ENCODE measurements at places on chromosomes 1 and 21.

DNA sequence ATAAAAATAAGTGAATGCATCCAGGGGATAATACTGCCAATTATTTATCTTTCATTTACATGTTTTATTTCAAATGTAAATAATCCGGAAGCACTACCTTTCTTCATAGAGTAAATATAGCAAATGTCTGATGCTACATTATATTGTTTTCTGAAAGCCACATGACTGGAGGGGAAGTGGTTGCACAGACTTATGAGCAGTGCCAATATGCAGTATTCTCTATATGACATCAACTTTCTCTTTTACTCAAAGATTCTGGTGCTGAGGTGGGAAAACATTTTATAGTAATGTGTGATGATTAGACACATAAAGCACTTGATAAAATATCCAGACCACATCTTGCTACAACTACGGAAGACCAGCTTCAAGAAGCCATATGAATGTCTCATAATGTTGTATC lies 314.7 kb downstream of the NEGR1 start:
- DNase-seq = no peak

DNA sequence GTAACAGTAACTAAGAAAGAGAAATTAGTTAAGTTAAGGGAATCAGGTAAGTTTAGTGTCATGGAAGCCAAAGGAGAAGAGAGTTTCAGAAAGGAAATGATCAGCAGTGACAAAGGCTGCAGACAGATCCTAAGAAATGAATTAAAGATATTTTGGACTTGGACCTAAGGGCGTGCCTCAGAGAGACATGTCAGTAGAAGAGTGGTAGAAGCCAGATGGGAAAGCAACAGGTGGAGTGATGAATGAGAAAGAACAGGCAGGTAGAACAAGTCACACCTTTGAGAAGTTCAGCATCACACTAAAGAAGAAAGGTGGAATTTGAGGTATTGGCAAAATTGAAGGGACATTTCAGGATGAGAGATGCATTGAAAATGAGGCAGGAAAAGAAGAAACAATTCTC lies 1.4 kb upstream of the C4BPA start:
- no peak for DNase-seq

- DNase-seq = no peak
Measured at GRCh38 chr1:154873321-154873950, 3.4 kb upstream of the KCNN3 start.

DNA sequence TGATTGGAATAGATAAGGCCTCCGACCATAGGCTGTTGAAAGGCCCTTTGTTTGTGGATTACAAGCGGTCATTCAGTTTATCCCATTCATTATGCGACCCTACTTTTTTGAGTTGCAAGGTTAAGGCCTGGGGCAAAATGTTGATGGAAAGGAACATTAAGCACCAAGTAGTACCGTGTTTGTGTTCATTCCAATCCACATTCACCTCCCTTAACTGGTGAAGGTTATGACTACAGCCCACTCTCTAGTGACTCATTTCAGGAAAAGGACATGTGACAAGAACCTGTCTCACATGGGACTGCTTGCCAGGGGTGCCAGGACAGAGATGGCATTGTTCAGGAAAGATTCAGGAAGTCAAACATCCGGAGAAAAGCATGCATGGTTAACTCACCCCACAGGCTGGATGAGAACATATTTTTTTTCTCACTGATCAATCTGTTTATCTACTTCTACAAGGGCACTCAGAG lies 81.6 kb downstream of the CD58 start:
- peak; percentile 81 for DNase-seq

DNA sequence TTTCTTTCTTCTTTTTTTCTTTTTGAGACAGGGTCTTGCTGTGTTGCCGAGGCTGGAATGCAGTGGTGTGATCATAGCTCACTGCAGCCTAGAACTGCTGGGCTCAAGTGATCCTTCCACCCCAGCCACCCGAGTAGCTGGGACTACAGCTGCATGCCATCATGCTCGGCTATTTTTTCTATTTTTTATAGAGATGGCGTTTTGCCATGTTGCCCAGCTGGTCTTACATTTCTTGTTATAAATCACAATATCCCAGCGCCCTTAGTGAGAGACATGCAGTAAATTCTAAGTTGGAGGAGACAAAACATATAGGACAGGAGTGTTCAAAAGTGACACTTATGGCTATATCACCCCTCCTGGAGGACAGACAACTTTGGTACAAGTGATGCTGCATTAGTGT lies 31.3 kb upstream of the ACTN2 start:
- no peak for DNase-seq

GRCh38 chr1:231091831-231092301 lies 51.8 kb upstream of the FAM89A start:
- peak; percentile 36 for DNase-seq

- no peak for DNase-seq
Measured at GRCh38 chr1:19074361-19074901, 118.0 kb upstream of the IFFO2 start.

GRCh38 chr1:180197231-180197630 lies 32.8 kb upstream of the LHX4 start:
- no peak for DNase-seq

DNA sequence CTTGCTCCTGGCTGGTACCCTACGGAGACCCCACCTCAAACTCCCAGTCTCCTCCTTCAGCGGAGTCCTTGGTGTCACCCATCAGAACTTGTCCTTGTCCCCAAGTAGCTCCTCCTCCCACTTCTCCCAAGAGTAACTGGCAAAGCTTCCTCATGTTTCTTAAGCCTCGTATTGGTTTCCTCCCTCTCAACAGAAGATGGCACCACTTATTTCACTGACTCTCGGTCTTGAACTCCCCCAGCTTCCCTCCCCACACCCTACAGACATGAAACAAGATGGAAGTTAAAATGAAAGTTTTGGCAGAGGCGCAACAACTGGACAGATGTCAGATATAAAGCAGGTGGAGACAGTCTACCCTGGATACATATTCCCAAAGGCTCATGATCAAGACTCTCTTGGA lies 13.4 kb downstream of the RAB7B start:
- no peak for DNase-seq

- no peak for DNase-seq
Measured at GRCh38 chr1:230144758-230145504, 77.9 kb downstream of the GALNT2 start.

GRCh38 chr1:158998781-158999161 lies 10.9 kb upstream of the IFI16 start:
- peak; percentile 51 for DNase-seq

DNA sequence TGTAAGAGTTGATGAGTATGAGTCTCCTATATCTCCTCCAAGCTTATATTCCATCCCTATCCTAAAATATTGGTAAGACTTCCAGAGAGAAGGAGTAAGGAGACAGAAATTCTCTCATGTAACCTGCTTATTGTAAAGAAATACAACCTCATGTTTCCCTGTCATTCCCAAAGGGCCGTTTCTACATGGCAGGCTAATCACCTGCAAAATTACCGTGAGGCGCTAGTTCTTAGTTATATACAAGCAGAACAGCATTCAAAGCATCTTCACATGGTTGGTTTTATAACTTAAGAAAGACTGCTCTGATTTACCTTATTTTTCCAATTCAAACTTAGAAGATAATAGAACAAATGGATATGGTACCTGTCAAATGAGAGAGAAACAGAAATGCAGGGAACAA lies 42.9 kb downstream of the DAB1 start:
- DNase-seq = no peak

DNA sequence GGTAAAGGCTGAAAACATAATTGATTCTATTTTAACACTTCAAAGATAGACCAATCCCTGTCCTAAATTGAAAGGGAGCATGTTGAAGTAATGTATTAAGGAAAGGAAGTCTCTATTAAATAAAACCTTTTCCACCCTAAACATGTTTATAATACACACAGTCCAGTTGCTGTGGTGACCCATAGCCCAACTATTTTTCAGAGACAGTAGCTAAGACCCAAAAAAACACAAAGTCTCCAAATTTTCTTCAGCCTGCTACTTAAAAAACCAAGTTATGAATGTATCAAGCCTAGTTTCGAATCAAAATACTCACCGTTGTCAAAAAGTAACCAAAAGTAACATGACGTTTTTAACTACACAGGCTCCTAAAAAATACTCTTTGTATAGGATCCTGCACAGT lies 1.6 kb downstream of the ELK4 start:
- no peak for DNase-seq

GRCh38 chr1:110286564-110286963 lies 52.6 kb upstream of the RBM15 start:
- DNase-seq = no peak

DNA sequence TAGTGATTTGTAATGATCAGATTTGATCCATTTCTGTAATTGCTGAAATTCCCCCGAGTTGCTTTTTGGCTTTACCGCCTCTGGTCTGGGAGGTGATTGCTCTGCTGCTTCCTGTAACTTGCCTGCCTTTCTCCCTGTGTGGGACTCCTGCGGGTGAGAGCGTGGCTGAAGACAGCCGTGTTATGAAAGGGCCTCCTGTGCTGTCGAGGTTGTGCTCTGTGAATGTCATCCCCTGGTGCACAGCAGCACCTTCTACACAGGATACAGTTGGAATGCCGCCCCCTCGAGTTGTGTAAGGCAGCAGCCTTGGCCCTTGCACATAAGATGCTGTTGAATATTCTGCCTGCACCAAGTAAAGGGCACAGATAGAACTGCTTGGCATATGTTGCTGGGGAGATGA lies 5.9 kb downstream of the SOD1 start:
- DNase-seq = no peak

DNA sequence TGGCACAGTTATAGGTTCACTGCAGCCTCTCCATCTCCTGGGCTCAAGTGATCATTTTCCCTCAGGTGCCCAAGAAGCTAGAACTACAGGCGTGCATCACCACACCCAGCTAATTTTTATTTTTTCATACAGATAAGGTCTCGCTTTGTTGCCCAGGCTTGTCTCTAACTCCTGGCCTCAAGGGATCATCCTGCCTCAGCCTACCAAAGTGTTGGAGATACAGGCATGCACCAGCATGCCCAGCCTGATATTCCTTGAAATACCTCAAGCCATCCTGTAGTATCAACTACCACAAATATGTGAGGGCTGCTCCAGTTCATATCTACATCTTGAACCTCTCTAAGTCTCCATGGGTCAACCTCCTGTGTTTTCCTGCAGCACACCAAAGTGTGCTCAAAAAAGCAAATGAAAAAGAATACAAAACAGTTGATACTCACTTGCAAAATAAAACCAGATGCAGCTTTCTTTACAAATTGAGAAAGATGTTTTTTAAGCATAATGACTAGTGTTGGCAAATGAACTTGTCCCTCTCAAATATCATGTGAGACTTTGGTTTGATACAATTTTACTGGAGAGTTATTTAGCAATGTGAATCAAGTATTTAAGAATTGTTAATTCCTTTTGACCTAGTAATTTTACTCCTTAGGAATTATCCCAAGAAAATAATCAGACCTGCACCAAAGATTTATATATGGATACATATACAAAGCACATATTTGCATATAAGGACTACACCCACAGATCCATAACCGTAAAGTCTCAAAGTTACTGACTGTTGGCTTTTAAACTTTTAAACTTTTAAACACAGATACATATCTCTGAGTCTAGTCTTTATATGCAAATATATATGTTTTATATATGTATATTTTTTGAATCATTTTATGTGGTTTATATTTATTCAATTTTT lies 197.7 kb downstream of the NRIP1 start:
- DNase-seq = no peak

DNA sequence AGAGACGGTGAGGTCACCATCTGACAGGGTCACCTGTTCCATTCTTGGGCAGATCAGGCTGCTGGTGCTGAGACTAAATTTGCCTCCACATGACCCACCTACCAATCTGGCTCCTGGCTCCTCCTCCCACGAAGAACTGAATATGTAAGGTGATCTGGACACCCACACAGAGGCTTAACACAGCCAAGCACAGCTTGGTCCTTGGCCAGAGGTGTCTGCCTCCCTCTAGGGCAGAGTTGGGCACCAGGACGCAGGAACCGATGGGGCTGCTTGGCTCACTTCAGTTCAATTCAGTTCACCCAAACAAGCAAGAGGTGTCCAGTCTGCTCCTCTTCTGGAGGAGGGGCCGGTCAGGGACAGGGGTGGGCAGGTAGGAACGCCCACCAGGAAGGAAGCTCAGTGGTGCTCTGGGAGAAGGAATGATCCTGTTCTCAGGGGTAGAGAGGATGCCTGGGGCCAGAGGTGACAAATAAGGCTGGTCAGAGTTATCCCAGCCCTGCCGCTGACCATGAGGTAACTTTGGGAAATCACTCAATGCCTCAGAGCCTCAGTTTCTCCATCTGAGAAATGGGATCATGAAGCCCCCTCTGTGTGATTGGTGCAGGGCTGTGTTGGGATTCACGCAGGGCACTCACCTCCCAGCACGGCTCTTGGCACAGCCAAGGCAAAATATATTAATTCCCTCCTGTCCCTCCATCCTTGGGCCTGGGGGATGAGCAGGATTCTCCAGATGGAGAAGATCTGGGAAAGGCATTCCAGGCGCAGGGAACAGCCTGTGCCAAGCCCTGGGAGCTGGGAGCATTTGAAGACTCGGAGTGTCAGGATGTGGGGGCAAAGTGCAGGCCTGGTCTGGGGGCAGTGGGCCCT lies 284.5 kb downstream of the PTPRU start:
- DNase-seq = no peak

DNA sequence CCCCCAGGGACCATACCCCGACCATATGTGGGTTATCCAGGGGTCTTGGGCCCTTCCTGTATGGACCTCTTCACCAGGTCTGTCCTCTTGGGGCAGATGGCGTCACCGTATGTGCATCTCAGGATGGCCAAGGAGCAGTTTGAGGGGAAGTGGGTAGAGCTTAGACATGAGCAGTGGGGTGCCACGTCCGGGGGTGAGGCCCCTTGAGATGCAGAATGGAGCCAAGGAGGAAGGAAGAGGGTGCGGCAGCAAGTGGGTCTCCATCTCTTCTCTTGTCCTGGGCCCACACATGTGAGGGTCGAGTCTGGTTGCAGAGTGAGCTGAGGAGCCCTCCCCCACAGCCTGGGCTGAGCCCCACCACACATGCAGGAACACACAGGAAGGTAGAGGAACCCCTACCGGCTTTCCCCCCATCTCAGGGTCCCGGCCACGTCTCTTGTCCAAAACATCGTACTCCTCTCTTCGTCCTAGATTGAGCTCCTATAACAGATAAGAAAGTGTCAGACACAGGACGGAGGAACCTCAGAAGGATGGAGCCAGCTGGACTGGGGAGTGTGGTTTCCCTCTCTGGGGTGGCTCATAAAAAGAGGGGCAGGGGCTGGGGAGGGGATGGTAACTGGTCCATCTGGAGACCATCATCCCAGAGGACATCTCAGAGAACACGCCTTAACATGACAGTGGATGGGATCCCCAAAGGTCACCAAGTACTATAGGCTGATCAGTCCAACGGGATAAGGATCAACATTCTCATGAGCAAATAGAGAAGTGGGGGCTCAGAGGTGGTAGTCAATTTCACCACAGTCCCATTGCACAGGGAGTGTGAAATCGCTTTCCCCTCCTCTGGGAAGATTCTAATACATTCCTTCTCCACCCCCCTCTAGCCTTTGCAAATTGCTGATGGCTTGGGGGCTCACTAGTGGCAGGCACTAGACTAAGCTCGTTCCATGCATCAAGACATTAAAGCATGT lies 79.9 kb downstream of the CD247 start:
- no peak for DNase-seq

- DNase-seq = no peak
Measured at GRCh38 chr1:178091986-178092745, 1.7 kb upstream of the RASAL2 start.
